ENCODE measurements at places on chromosomes 6 and 20. TPM values are rescaled to one million over a fixed set of nuclear protein-coding genes. Genes with fewer than 3 reads are reported as not detected.

SEL1L2 gene
- total RNA-seq: not detected

DNA sequence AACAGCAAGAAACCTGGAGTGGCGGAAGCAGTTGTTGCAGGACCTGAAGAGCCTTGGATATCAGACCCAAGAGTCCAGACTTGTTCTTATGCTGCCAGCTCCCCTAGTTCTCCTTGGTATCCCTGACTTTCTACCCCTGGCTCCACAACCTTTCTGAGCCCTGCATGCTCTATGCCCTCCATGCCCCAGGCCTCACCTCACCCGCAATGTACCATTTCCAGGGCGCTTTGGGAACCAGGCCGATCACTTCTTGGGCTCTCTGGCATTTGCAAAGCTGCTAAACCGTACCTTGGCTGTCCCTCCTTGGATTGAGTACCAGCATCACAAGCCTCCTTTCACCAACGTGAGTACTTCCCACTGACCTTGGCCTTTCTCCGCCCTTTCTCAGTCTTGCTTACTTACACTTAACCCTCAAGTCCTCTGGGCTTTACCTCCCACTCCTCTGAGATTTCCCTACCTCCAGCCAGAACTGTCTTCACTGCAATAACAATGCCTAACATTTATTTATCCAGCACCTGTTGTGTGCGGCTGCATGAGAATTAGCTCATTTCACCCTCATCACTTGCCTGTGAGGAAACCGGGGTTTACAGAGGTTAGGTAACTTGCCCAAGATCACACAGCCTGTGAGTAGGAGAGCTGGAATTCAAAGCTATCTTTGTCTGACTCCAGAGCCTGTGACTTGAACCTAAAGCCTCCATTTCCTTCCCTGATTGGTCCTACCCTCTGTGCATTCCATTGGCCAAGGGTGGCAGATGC is 2.3 kb downstream of the POFUT1 start:
- H3K36me3 ChIP-seq: no peaks in the 10 kb centered on the region
- H3K4me1 ChIP-seq: peaks cover 43% of the 10 kb centered on the region
- H3K27me3 ChIP-seq: no peaks in the 10 kb centered on the region
- no peak overlapping the region for H3K27ac ChIP-seq

- DNase-seq: no peak
- H3K27me3 ChIP-seq: no peaks in the 10 kb centered on the region
Measured at GRCh38 chr20:50373674-50374286, 136.4 kb upstream of the PTPN1 start.

- H3K4me3 ChIP-seq: no peak overlapping the region
- H3K27me3 ChIP-seq: no peaks in the 10 kb centered on the region
- no peaks in the 10 kb centered on the region for H3K36me3 ChIP-seq
- peaks cover 29% of the 10 kb centered on the region for H3K4me1 ChIP-seq
- no peak overlapping the region for H3K27ac ChIP-seq
Measured at GRCh38 chr20:50508171-50508755, 1.9 kb upstream of the PTPN1 start.

DNA sequence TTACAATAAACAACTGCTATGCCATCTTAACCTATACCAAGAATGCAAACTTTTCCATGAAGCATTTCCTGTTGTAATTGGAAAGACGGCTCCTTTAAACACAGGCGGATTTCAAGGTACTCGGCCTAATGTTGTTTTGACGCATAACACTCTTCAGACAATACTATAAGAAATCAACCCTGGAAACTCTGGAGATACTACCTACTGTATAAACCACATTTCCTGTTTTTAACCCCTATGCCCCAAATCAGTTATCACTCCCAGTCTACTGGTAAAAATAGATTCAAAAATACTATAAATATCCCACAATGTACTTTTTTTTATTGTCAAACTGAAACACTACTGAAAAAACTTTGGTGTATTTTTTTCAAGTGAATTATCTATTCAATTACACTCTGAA is 118.1 kb downstream of the IRF4 start:
- H3K27me3 ChIP-seq: no peaks in the 10 kb centered on the region
- no peaks in the 10 kb centered on the region for H3K4me1 ChIP-seq
- H3K4me3 ChIP-seq: no peak overlapping the region
- no peak for DNase-seq

DNA sequence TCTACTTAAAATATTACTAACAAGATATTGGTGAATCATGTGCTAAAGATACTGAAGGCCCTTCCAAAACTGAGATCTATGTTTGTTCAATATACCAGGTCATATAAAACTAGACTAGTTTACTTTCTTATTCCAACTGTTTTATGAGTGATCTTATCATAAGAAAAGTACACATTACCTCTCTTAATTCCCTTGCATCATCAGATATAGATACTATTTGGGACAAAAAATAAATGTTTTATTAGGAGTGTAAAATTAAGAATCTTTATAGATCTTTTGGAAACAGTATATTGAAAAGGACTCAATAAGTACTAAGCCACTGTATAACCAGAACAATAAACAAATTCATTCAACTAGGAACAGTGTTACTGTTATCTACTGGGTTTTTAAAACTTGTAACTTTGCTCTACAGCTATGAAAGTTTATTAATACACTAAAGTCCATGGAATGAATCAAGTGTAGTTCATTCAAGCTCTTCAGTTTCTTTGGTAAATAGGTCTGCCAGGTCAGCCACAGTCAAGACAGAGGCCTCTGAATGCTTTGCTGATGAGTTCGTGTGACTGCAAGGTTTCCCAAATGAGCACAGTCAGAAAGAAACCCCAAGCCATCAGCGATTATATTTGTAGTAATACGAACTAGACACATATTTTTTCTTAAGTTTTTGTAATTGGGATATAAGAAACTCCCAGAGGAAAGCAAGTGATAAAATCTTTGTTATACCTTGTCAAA is 71.8 kb upstream of the FBXO30 start:
- H3K27ac ChIP-seq: no peak overlapping the region
- no peak for DNase-seq
- no peaks in the 10 kb centered on the region for H3K27me3 ChIP-seq
- peaks cover 2% of the 10 kb centered on the region for H3K36me3 ChIP-seq

DNA sequence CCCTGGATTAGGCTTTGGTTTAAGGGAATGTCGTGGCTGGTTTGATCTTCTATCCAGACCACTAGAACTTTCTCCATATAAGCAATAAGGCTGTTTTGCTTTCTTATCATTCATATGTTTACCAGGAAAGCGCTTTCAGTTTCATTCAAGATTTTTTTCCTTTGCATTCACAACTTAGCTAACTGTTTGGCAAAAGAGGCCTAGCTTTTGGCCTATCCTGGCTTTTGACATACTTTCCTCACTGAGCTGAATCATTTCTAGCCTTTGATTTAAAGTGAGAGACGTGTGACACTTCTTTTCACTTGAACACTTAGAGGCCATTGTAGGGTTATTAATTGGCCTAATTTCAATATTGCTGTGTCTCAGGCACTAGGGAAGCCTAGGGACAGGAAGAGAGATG is 1.7 kb upstream of the FAM50B start:
- no peak for DNase-seq
- H3K4me1 ChIP-seq: peaks cover 13% of the 10 kb centered on the region

DNA sequence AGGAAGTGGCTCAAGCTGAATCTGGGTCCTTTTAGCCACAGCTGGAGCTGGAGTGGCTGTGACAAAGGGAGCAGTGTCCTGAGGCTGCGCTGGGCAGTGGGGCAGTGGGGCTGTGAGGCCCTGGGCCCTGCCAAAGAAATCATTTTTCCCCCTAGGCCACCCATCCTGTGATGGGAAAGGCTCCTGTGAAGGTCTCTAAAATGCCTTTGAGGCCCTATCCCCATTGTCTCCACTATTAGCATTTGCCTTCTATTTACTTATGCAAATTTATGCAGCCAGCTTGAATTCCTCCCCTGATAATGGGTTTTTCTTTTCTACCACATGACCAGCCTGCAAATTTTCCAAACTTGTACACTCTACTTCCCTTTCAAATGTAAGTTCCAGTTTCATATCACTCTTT is 539.2 kb downstream of the MEI4 start:
- H3K4me3 ChIP-seq: no peak overlapping the region
- DNase-seq: no peak
- H3K27me3 ChIP-seq: no peaks in the 10 kb centered on the region

DNA sequence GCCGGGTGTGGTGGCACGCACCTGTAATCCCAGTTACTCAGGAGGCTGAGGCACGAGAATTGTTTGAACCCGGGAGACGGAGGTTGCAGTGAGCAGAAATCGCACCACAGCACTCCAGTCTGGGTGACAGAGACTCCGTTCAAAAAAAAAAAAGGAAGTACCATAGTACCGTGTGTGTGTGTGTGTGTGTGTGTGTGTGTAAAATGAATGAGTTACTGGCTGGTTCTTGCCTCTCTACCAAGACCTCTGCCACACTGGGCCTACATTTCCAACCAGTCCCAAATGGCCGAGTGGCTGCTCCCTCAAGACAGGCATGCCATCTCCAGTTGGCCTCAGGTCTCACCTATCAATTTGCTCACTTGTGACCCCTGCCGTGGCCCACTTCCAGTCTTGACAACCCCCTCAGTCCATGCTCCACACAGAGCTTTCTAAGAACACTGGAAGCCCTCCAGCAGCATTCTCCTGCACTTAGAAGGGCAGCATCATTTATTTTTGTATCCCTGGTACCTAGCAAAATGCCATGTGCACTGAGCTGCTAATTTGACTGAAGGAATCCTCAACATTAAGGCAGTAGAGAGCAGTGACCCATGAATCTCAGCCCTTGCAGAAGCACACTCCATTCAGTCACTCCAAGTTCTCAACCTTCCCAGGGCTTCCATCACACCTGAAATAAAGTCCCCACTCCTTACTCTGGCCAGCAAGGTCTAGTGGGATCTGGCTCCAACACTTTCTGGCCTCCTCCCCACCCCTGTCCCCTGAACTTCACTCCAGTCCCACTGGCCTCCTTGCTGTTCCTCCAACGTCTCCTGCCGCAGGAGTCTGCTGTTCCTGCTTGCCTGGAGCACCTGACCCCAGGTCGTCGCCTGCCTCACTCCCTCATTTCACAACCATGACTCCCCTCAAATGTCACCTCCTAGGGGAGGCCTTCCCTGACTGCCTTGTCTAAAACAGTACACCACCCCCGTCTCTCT is 29.9 kb downstream of the COX4I2 start:
- peaks cover 89% of the 10 kb centered on the region for H3K4me1 ChIP-seq
- H3K27ac ChIP-seq: peak overlapping the region; percentile 72
- no peaks in the 10 kb centered on the region for H3K36me3 ChIP-seq
- no peak for DNase-seq
- no peaks in the 10 kb centered on the region for H3K27me3 ChIP-seq
- H3K4me3 ChIP-seq: no peak overlapping the region
